Stimulated activated CD4-positive, alpha-beta T cell treated with anti-CD3 and anti-CD28 coated beads, TNF-alpha, amount 100 ng/mL, for 1 hour (primary cell): ENCODE measurements at places on chromosomes 11 and 22.

DNA sequence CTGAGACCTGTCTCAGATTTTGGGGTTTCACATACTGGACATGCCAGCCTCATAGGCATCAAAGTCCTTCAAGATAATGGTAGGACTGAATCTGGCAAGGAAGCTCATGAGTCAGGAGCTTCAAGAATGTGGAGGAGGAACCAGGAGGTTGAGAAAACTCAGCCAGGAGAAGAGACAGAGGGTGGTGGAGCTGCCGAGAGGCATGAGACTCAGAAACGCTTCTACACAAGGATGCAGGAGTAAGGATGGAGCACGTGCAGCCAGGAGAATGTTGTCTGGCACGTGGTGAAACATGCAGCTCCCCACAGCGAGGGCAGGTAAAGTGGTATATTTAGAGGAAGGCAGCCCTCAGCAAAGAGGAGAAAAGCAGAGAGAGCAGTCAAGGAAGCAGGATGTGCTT lies 148.7 kb upstream of the ISX start:
- DNase-seq: no peak

DNA sequence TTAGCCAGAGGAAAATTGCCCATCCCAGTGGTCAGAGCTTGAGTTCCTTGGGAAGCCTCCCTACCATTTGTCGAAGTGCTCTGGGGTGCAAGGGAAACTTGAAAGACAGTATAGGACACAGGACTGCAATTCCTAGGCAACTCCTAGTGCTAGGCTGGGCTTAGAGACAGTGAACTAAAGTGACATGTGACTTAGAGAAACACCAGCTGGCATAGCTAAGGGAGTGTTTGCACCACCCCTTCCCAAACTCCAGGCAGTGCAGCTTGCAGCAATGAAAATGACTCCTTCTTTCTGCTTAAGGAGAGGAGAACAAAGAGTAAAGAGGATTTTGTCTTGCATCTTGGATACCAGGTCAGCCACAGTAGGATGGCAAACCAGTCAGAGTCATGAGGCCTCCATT lies 388.0 kb downstream of the DYNC2H1 start:
- DNase-seq: no peak

DNA sequence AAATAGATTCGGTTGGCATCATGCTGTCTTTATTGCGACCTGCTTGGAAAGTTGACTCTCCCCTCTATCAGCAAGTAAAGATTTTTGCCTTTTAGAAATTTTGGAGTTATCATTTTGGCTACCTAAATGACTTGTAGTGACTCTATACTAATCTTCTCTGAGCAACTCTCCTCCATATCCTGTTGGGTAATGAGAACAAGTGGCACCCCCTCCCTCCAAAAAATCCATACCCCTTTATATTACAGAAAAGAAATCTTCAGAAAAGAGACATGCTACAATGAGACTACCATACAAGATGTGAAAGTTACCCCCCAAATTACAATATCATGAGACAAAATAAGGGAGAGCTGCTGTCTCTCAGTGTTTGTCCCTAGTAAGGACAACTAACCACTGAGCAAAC lies 1.2 kb downstream of the JAML start:
- no peak for DNase-seq

DNA sequence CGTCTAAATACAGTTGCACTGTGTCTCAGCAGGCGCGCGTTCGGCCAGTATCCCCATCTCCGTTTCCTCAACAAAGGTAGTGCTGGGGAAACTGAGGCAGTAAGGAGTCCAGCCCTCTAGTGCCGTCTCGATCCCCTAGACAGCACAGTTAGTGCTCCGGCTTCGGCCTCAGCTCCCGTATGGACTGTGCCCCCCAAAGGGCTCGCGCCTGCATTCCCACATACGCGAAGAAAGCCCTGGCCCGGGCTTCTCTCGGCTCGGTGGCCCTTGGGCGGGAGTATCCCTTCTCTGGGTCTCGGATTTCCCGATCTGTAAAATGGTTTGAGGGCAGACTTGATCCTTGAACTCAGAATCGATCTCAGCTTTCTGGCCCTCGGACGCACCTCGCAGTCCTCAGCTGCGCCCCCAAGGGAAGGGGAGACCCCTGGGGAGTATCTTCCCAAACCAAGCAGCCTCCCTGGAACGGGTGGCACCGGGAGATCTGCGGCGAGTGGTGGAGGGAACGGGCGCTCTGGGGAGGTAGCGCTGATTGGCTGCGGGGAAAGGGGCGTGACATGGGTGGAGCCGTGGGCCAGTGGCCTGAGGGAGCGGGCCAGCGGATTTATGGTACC lies 759 bp upstream of the PEX16 start:
- no peak for DNase-seq

GRCh38 chr22:19779685-19780268 lies 19.2 kb downstream of the TBX1 start:
- DNase-seq: no peak

GRCh38 chr11:67400942-67401494 lies 640 bp downstream of the PPP1CA start:
- DNase-seq: no peak
